ENCODE measurements at places on chromosomes 13 and 19.
A peak's percentile ranks its signal among the peaks of the same experiment; 100 is the strongest.

- DNase-seq: no peak
Measured at GRCh38 chr13:52001120-52001731, 10.0 kb downstream of the ATP7B start.

DNA sequence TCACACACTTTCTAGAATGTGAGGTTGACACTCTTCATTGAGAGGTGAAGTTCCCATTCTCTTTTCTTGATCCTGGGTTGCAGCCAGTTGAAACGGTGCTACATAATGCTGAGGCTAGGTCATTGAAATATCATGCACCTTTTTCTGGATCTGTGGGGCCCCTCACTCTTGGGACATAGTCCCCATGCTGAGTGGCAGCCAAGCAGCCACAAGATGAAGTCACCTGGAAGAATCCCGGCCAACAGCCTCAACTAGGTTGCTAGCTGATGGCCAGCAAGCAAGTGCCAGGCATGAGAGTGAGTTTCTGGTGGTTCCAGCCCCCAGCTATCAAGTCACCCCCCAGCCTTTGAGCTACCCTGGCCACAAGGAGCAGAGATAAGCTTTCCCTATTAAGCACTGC is 148.5 kb upstream of the TSHZ3 start:
- no peak for DNase-seq

DNA sequence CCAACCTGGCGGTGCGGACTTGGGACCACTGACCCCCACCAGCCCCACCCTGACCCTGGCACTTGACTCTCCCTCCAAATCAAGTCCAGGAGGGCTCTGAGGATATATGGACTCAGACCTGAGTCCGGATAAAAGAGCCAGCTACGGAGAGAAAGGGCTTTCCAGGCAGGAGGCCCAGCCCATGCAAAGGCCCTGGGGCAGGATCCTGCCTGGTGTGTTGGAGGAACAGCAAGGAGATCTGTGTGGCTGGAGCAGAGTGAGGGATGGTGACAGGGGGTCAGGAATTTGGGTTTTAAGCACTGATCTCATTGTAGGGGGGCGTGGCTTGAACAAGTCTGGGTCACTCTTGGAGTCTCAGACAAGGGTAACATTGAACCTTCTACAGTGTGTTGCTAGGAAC is 474 bp upstream of the ZNRF4 start:
- no peak for DNase-seq

GRCh38 chr13:37091835-37092234 is 13.6 kb downstream of the CSNK1A1L start:
- no peak for DNase-seq

DNA sequence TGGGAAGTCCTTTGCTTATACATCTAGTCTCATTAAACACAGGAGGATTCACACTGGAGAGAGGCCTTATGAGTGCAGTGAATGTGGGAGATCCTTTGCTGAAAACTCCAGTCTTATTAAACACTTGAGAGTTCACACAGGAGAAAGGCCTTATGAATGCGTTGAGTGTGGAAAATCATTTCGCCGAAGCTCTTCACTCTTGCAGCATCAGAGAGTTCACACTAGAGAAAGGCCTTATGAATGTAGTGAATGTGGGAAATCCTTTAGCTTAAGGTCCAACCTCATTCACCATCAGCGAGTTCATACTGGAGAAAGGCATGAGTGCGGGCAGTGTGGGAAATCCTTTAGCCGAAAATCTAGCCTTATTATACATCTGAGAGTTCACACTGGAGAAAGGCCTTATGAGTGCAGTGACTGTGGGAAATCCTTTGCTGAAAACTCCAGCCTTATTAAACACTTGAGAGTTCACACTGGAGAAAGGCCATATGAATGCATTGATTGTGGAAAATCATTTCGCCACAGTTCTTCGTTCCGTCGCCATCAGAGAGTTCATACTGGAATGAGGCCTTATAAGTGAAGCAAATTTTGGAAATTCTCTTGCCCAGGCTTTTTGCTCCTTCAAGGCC is 9.9 kb downstream of the ZNF586 start:
- no peak for DNase-seq

GRCh38 chr19:35164418-35164817 is 9.9 kb downstream of the FXYD5 start:
- no peak for DNase-seq

- no peak for DNase-seq
Measured at GRCh38 chr13:28819735-28820098, 422 bp upstream of the MTUS2 start.

DNA sequence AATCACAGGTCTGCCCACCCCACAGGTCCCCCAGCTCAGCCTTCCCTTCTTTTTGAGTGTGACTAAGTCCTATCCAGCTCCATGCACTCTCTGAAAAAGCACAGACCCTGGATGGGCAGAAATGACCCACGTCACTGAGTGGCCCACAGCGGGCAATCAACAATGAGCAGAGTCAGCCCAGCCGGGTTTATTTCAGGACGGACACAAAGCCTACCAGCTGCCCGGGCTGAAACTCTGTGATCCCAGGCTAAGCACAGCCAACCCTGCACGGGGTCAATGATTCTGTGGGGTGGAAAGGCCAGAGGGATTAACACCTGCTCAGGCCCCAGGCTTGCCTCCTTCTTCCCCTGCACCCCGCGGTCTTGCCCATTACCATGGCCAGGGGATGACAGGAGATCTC is 8.4 kb downstream of the NAPA start:
- DNase-seq: no peak

- no peak for DNase-seq
Measured at GRCh38 chr13:107348925-107349324, 781.0 kb upstream of the ARGLU1 start.

- no peak for DNase-seq
Measured at GRCh38 chr19:40464059-40465024, 1.2 kb downstream of the BLVRB start.

DNA sequence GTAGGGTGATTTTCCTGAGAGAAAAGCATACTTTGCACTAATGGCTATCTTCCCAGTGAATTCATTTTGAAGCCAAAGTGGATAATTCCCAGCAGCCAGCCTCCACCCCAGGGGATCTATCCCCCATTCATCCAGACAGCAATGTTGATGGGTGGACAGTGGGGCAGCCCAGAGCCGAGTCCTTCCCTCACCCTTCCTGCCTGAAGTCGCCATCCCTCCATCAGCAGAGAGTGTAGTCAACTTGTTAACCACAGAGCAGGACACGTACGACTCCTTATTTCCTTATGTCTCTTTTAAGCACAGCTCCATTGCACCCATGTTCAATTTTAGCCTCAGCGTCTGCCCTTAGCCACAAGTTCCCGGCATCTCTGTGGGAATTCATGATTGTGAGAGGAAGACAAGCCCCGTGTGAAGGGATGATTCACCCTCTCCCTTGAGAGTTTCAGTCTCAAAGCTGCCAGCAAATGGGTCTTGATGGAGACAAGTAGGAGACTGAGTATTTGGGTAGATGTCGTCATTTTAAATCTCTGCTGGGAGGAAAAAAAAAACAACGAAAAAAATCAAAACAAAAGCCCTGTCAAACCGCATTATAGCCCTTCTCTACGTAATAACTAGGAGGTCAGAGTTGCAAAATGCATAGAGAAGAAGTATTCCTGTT is 58.3 kb upstream of the MEDAG start:
- DNase-seq: no peak

GRCh38 chr19:46856062-46857022 is 4.5 kb upstream of the ARHGAP35 start:
- DNase-seq: peak; percentile 90

DNA sequence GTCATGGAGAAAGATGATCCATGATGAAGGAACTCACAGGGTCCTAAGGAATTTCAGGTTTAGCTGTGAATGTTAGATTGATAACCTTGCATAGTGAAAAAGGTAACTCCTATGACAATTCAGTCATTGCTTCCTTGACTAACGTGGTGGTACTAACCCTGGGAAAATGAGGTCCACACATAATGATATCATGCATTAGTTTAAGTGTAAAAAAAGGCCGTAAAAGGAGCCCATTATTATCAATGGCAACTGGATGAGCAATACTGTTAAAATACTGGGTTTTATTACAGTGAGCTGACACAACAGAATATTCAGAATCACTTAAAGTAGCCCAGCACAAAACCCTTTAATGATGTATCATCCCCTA is 515.4 kb downstream of the DCT start:
- no peak for DNase-seq

DNA sequence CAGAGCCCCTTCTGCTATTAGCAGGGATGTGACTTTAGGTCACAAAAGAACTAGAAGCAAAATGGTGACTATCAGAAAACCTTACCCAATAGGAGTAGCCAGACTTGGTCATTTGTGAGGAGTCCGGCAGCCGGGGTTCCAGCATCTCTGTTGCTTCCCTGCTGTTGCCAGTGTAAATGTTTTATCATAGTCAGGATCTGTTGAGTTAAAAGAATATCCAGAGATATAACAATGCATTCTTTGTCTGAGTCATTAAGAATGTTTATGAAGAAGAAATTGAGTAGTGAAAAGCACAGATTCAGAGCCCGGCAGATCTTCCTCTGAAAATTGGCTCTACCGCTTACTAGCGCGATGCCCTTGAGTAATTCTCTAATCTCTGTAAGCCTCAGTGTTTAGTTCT is 84.2 kb downstream of the COL4A2 start:
- DNase-seq: no peak

DNA sequence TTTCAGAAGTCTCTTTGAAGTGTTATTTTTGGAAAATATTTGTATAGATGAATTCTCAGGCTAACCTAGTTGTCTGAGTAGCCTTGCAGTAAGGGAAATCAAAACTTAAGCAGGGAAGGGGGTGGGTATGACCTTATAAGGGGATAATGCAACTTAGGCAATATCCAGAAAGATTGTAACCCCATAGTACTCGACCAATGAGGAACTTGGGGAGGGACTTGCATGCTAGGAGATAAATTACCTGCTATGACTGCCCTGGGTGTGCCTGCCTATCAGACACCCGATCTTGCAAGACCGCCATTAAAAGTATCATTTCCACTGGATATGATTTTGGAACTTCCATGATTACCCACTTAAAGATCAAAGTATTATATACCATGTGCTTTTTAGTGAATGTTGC is 23.0 kb upstream of the RFXAP start:
- DNase-seq: no peak

DNA sequence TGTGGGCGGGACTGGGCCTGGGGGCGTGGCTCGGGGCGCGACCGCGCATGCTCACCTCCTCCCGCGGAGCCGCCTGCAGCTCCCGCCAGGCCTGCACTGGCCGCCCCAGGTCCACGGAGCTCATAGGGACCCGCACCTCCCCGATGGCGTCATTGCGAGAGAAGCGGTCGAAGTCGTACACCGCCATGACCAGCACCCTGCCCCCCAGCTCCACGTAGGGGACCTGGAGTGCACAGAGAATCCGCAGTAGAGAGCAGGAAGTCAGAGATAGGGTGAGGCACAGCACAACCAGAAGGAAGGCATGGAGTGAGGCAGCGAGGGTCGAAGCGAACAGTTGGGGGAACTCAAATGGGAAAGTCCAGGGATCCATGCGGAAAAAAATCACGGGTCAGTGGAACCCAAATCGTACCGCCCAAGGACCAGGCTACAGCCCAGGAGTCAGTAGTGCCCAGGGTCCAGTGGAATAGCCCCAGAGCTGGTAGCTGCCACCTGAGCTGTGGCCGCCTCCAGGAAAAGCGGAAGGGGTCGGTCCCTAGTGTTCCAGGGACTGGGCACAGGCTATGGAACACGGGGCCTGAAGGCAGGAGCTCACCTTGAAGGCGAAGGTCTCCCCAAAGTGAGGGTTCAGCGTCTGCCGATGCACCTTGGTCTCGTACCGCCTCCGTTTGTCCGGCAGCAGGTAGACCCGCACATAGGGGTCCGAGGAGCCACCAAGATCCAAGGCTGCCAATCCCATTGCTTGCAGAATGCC is 4.8 kb downstream of the SYT5 start:
- no peak for DNase-seq

- no peak for DNase-seq
Measured at GRCh38 chr13:74706801-74707200, 572.6 kb upstream of the KLF12 start.

GRCh38 chr19:48152551-48152950 is 17.6 kb downstream of the LIG1 start:
- DNase-seq: peak; percentile 11

DNA sequence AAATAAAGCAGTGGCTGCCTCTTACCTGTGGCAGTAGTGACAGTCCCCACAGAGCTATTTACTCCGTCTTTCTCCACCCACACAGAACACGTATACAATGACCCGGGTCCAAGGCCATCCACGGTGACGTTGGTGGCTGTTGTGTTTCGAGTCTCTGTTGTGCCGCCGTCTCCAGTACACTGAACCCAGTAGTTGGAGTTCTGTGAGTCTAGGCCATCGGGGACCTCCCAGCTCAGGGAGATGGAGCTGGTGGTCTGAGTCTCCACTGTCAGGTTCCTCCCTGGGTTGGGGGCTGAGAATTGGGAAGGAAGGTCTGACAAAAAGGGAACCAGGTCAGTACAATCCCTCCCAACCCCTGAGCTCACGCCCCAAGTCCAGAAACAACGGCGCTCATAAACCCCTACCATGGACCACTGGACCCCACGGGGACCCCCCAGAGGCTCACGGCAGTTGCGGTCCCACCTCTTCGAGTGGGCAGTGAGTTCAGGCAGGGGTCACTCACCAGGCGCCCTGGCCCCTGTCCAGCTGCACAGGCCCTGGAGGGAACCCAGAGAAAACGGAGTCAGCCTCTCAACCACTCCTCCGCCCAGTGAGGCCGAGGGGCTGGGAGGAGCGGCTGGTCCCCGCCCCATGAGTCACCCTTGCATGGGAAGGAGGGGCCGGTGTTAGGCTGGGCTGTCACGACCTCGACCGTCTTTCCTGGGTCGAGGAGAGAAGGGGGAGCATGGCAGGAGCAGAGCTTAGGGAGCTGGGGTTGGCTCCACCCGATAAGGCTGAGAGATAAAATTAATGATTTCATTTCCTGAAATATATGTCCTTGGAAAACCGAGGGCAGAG is 2.4 kb downstream of the PTPRH start:
- DNase-seq: peak; percentile 46

GRCh38 chr13:82571653-82572052 is 1310.6 kb downstream of the SLITRK1 start:
- no peak for DNase-seq

GRCh38 chr13:34990399-34991214 is 48.5 kb downstream of the NBEA start:
- DNase-seq: no peak

DNA sequence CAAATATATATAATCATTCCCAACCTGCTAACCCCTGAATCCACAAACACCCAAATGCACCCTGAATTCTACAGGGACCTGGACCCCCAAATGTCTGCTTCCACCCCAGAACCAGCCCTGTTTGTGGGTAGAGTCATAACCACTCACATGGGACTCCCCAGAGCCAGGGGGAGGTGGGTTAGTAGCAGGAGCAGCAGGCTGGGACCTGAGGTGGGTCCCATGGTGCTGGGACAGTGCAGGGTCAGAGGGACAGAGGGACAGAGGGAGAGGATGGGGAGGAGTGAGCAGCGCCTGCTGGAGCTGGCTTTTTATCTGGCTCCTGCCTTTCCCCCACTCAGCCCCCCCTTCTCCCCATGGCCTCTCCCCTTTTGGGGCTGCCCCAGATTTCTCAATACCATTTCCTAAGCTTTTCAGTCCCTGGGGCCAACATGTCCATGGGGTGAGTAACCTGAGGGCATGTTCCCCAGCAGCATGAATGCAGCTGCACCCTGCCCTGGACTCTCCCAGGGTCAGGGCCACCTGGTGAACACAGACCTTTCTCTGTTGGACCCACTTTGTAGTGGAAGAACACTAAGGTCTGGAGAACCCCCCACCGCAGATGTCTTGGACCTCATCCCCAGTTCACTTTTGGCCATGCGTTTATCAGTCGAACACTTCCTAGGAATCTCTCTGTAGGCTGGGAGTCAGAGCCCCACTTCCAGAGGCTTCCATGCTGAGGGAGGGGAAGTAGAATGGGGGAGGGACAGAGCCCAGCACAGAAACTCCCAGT is at the start of gene C3:
Gene C3 (minus strand): TSS at position 282 of the 769 bp plus-strand sequence. CDS start 61 bp downstream, at position 221.
- DNase-seq: no peak

GRCh38 chr13:72852207-72852606 is 70.3 kb downstream of the PIBF1 start:
- no peak for DNase-seq

All from substantia nigra (tissue), 51 donors.